Fibroblast of lung (primary cell): ENCODE measurements at places on chromosomes 5 and 9. TPM values are rescaled to one million over a fixed set of nuclear protein-coding genes. Genes with fewer than 3 reads are reported as not detected.

The CLIC3 gene
- total RNA-seq: 1.3 and 3.5 TPM in 2 replicates

The LMBRD2 gene
- 18.0 and 19.8 TPM in 2 replicates for total RNA-seq

The EIF4E1B gene
- total RNA-seq: not detected in 2 replicates

The STKLD1 gene
- 0.51 and 0.99 TPM in 2 replicates for total RNA-seq

The ZFP37 gene
- 2.8 and 5.1 TPM in 2 replicates for total RNA-seq

The GLRX gene
- 54.2 and 91.8 TPM in 2 replicates for total RNA-seq

The RXRA gene
- total RNA-seq: 14.6 and 14.9 TPM in 2 replicates

The MYMK gene
- total RNA-seq: not detected in 2 replicates

The OR2S2 gene
- total RNA-seq: 0.17 TPM in 1 of 2 replicates, not detected in the other

The PFN3 gene
- total RNA-seq: not detected in 2 replicates

The CCDC171 gene
- total RNA-seq: 4.6 and 4.8 TPM in 2 replicates

The GPR21 gene
- total RNA-seq: 0.66 and 1.0 TPM in 2 replicates

The NR5A1 gene
- not detected in 2 replicates for total RNA-seq

The ADRB2 gene
- total RNA-seq: 1.0 and 4.5 TPM in 2 replicates

The OLFML2A gene
- 30.6 and 33.7 TPM in 2 replicates for total RNA-seq

The EPB41L4B gene
- 1.5 and 2.8 TPM in 2 replicates for total RNA-seq

The UNC13B gene
- 20.8 and 38.3 TPM in 2 replicates for total RNA-seq

The CCL21 gene
- total RNA-seq: not detected in 2 replicates

The SNX30 gene
- total RNA-seq: 20.3 and 20.6 TPM in 2 replicates

The PDCD1LG2 gene
- 4.9 and 6.9 TPM in 2 replicates for total RNA-seq

The TSTD2 gene
- total RNA-seq: 19.8 and 20.1 TPM in 2 replicates

The NTNG2 gene
- total RNA-seq: 0.77 and 2.1 TPM in 2 replicates

The PRR16 gene
- 3.1 and 7.3 TPM in 2 replicates for total RNA-seq

The SLC6A3 gene
- not detected in 2 replicates for total RNA-seq

The OR1L8 gene
- not detected in 2 replicates for total RNA-seq

The WWC1 gene
- total RNA-seq: 2.5 and 4.9 TPM in 2 replicates

The SCGB3A1 gene
- total RNA-seq: not detected in 2 replicates

The ZBTB26 gene
- total RNA-seq: 5.1 and 5.6 TPM in 2 replicates

The OGN gene
- 1.3 and 6.2 TPM in 2 replicates for total RNA-seq

The LECT2 gene
- not detected in 2 replicates for total RNA-seq

The CTXN3 gene
- not detected in 2 replicates for total RNA-seq

The CAMK2A gene
- 0.77 and 2.1 TPM in 2 replicates for total RNA-seq

The PSIP1 gene
- 65.2 and 73.3 TPM in 2 replicates for total RNA-seq

The DBN1 gene
- 96.4 and 102 TPM in 2 replicates for total RNA-seq
